ENCODE measurements at places on chromosomes 3 and 15.

- DNase-seq, result peak; percentile 66
Measured at GRCh38 chr3:190586631-190587011, 72.7 kb downstream of the IL1RAP start.

DNA sequence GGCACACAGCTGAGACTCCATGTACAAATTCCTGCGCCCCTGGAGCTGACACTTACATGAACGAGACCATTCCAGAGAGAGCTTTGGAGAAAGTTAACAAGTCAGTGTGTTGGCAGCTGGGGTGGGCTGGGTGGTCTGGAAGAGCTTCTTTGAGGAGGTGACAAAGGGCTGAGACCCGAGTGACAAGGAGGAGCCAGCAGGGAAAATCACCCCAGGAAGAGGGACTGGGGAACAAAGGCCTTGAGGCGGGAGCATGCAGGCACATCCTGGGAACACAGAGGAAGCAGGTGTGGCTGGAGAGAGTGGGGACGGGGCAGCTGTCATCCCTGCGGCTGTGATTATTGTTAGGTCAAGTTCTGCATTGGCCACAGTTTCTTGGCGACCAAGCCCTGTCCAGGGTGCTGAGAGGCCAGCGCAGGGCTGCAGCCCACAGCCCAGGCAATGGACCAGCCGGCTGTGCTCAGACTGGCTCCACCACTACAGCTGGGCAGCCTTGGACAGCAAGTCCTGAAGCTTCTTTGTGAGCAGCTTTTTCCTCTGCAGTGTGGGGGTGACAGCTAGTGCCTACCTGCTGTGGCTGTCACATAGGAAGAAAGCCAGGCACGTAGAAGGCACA lies 34.2 kb upstream of the PRR23E start:
- DNase-seq, result no peak

DNA sequence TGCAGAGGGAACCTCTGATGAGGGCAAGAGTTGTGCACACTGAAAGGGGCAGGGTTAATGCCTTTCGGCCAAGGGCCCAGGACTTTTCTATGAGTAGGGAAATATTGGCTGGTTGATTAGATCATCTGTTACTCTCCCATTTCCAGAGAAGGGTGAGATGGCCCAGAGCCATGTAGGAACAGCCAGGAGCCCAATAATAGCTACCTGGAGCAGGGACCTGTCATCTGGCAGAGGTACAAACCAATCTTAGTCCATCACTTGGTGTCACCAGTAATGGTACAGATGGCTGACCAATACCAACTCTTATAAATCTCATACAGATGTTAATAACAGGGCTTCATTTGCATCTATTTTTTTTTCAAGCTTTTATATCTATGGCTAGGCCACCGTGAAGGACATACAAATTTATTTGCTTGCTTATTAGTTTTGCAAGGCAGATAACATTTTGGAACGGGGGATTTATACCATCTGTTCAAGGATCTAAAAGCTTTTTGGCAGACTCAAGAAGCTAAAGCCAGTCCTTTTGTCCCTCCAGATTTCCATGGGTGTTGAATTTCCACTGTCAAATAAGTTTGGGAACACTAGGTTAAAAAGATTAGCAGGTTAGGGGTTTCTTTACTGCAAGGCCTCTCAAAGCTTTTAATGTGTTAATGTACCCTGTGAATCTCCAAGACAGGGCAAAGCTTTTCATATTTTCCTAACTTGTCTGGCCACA lies 79.3 kb downstream of the TNIK start:
- DNase-seq, result no peak

DNA sequence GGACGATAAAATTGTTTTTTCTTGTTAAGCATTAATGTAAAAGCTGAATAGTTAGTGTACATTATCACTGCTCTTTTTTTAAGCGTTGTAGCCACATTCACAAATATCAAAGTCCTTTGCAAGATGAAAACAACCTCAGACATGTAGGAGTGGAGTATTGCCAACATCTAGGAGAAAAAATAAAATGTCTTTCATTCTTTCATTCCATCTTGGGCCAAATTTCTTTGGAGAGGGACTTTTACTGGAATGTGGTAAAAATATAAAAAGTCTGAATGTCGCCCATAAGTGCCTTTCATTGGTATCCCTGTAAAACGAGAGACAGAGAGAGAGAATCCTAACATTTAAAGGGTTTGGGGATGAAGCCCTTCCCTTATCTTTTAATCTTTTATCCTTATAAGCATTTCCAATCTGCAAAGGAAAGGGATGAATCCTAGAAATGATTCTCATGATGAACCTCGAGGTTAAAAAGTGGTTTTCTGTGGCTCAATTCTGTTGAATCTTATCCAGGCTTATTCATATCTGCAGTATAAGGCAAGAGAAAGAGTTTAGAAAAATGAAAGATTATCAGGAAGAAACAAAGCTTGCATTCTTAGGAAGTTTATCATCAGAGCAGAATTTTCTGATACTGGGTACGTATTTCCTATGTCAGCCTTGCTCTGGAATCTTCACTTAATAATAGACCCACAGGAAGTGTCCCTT lies 1031.7 kb downstream of the MCTP2 start:
- DNase-seq, result peak; percentile 89

DNA sequence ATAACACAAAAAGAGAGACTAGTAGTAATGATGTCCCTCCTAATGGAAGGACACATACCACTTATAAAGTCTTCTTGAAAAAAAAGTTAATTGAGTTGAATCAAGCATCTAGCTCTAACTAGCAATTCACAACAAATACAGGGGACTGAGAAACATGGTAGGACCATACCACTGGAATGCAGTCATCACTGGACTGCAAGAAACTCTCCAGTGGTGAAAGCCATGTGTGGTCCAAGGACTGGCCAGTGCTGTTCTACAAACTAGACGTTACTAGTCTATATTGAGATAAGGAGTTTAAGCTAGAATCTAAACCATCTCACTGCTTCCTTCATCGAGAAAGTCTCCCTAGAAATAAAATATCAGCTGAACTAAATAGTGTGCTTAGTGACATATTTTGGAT lies 16.7 kb downstream of the FBN1 start:
- peak; percentile 62 for DNase-seq

DNA sequence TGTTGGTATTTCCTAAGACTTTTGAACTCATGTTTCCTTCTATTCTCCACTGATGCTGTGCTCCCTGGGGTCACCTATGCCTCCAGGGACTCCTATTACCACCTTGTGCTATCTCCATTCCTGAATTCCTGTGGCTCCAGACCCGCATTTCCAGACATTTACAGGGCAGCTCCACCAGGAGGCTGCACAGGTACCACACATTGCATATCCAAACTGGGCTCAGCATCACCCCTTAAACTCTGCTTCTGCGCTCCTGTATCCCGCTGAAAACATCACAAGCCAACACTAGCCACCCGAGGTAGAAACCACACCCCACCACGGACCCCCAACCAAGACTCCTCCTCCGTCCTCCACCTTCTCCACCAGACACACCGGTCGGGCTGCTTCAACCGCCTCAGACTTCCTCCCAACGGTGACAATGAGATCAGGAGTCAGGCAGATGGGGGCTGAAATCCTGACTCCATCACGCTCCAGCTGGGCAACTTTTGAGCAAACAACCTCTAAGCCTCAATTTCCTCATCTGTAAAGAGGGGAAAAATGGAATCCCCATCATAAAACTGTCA lies 10.4 kb downstream of the TNK2 start:
- DNase-seq, result peak; percentile 15

DNA sequence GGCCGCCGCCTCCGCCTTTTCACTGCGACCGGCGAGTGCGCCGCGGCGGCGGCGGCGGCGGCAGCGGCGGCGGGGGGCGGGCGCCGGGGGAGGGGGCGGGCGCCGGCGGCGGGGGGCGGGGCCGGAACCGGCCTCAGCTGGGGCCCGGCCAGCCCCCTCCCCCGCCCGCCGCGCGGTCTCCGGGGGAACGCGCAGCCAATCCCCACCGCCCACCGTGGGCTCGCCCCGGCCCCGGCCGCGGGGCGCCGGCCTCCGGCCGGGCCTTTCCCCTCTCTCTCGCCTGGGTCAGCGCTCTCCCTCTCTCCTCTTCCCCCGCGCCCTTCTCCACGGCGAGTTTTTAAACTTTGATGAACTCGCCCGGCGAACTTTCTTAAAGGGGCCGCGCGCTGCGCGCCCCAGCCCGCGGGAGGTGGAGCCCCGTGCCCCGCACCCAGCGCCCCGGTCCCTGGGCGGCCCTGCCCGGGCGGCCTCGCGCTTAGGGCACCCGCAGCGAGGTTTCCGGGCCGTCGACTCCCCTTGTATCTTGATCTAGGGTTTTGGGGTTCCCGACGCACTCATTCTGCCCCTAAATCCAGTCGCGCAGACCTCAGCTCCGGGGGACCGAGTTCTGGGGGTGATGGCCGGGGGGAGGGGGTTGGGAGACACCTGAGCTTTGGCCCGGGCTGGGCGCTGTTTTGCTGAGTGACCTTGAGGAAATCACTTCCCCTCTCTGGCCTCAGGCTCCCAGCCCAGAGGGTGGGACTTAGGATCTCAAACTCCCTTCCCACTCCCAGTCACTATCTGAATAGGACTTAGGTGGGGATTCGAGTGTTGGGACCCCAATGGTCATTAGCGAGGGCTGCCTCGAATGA lies at the start of gene RBPMS2:
Gene RBPMS2 (minus strand): TSS at position 39 of the 851 bp plus-strand sequence. CDS start 270 bp downstream, outside the sequence.
- peak; percentile 29 for DNase-seq

GRCh38 chr3:38548154-38548931 lies 52.2 kb downstream of the EXOG start:
- DNase-seq, result no peak

GRCh38 chr3:197901626-197902025 lies 48.4 kb upstream of the RPL35A start:
- DNase-seq, result no peak
